ENCODE measurements at places on chromosomes 7 and 10.

- no peak for DNase-seq
Measured at GRCh38 chr7:23093111-23093510, 12.5 kb upstream of the KLHL7 start.

- DNase-seq, result no peak
Measured at GRCh38 chr7:151509670-151510333, 9.9 kb downstream of the RHEB start.

DNA sequence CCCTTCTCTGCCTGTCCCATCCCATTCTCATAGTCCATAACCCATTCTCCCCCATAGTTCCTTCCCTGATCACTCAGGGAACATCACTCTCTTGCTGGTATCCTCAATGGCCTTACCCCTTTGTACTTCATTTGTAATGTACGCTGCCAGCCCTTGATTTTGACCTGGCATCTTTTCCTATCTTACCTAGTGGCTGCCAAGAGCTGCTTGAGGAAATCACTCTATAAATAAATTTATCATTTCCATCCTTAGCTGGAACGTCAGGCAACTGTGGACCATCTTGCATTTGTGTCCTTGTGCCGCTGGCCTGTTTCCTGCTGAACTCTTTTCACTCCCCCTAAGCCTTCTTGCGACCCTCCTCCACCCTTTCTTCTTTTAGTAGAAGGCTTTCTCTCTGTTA is 14.0 kb downstream of the CDK14 start:
- DNase-seq, result no peak

- no peak for DNase-seq
Measured at GRCh38 chr10:35063837-35064454, 26.2 kb downstream of the CUL2 start.

Data from HFF-Myc (cell line).